NCI-H69 (cell line): ENCODE measurements at places on chromosomes 1 and 21.

GRCh38 chr1:149993181-149993580 is 17.3 kb downstream of the OTUD7B start:
- DNase-seq: no peak

DNA sequence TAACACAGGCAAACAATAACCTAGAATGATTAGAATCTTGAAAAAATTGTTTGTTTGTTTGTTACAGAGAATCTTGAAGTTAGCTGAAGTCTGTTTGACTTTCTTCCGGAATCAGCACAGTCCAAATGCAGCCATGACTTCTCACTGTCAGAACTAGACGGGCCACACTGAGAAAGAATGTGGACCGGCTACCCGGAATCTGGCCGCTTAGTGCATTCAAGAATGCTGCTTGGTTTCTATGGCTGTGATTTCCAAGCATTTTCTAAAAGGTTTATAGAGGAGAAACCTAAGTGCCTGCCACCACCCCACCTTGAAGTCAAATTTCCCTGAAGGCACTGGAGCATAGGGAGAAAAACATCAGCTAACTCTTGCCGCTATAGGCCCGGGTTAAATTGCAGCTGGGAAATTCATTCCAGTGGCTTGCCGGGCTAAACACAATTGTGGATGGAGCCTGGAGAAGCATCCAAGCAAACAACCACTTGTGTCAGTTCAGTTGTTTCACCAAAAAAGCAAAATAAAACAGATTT is 231.1 kb downstream of the DISC1 start:
- DNase-seq: no peak

GRCh38 chr1:237730826-237731350 is 159.8 kb downstream of the ZP4 start:
- DNase-seq: no peak

DNA sequence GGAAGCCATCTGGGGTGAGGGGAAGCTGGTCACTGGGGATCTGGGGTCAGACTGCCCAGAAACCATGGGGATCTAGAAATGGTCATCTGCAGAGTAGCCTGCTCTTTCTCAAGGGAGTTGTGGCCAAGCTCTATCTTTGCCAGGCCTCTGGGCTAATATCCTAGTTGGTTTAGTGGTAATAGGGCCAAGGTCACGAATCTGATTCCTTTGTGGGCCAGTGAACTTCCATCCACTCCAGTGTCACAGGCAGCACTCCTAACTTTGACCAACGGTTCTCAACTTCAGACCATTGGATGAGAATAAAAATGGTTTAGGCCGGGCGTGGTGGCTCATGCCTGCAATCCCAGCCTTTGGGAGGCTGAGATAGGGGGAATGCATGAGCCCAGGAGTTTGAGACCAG is 28.1 kb upstream of the PPP2R5A start:
- DNase-seq: no peak
